ENCODE measurements at places on chromosomes 4 and X. TPM values are rescaled to one million over a fixed set of nuclear protein-coding genes. Genes with fewer than 3 reads are reported as not detected.

The RBM46 gene
- not detected for total RNA-seq

The SASH3 gene
- total RNA-seq, result 191 TPM

The ANK2 gene
- 0.87 TPM for total RNA-seq

The CXCL13 gene
- 0.19 TPM for total RNA-seq

The PNCK gene
- total RNA-seq, result 16.7 TPM
